ENCODE measurements at places on chromosomes 5 and 9. TPM values are rescaled to one million over a fixed set of nuclear protein-coding genes. Genes with fewer than 3 reads are reported as not detected.

- DNase-seq: no peak
These were observed 175.3 kb upstream of the KLF9 start for GRCh38 chr9:70589571-70590314.

DNA sequence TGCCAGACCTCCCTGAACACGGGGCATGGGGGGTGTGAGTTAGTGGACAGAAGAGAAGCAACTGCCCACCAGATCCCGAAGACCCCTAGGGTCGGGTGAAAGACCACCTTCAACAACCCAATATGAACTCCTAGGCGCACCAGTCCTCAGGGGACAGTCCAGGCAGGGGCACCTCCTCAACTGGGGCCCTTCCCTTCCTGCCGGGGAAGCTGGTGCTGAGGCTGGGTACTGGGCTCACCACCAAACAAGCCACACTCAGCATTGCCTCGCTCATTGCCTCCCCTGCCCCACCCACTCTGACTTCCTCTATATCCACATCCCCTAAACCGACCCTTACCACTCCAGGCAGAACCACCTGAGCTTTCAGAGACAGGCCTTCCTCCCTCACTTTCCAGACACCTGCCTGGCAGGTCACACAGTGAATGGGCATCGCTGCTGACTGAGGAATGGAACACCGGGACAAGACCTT lies 42.5 kb downstream of the SEMA4D start:
- DNase-seq: no peak

GRCh38 chr9:28774433-28775235 lies 1201.4 kb upstream of the C9orf72 start:
- no peak for DNase-seq

GRCh38 chr5:178695556-178695955 lies 34.9 kb downstream of the ZNF354A start:
- no peak for DNase-seq

- no peak for DNase-seq
These were observed 126.1 kb upstream of the TBC1D2 start for GRCh38 chr9:98381311-98382103.

- DNase-seq: no peak
These were observed 24.1 kb upstream of the VLDLR start for GRCh38 chr9:2597483-2597882.

DNA sequence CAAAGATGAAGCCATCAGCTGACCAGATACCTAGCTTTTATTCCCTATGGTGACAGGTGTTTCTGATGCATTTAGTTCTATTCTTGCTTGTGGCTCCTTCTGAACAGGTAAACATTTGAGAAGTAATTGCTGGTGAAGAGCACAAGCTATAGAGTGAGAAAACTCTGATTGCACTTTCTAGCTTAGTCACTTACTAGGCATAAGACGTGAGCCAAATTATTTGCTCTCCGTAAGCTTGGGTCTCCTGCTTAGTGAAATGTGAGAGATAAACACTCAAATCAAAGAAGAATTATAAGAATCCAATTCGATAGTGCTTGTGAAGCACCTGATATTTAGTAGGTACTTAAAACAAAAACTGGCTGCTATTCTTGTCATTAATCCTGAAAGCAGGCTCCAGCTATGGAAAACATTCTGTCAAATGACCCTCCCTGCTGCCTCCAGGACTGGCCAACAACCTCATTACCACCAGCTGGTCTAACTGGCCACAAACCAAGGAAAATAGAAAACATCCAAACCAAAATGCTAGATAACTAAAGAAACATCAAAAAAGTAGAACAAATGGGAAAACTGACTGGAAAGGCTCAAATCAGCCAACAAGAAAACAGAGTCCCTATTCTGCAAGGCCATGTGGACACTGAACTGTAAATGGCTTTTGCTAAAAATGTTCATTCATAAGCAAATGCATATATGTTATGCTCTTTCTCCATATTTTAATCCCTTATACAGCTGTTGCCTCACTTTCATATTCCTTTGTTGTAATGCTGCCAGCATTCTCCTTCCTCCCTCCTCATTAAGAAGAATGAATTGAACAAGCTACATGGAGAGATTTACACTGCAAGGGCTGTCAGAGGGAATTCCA lies 616.1 kb downstream of the DTWD2 start:
- no peak for DNase-seq

GRCh38 chr5:145938776-145939539 lies 2.6 kb downstream of the SH3RF2 start:
- DNase-seq: no peak

GRCh38 chr5:158152136-158152535 lies 293.2 kb upstream of the CLINT1 start:
- no peak for DNase-seq

DNA sequence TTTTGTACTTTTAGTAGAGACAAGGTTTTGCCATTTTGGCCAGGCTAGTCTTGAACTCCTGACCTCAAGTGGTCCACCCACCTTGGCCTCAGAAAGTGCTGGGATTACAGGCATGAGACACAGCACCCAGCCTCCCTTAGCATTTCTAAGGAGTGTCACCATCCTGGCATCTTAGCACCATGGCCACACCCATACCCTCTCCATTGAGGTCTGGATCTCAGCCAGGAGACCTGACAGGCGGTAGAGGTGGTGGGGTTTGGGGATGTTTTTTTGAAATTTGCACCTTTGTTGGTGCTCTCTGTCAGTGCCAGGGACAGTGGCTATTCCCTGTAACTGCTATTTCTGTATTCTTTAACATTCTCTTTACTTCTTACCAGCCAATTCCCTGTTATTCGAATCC lies 72.5 kb downstream of the TRIM36 start:
- DNase-seq: no peak

GRCh38 chr9:69389437-69389995 lies 64.5 kb downstream of the ENTREP1 start:
- no peak for DNase-seq

GRCh38 chr5:41510176-41510831 lies at the start of gene PLCXD3:
TSS of gene PLCXD3 (minus strand) at chr5:41510601. CDS start at chr5:41510526, 75 bp downstream.
- no peak for DNase-seq

- DNase-seq: no peak
These were observed 218.7 kb downstream of the TRPM3 start for GRCh38 chr9:70902692-70903131.

GRCh38 chr9:131562032-131562959 lies 17.0 kb downstream of the PRRT1B start:
- no peak for DNase-seq

DNA sequence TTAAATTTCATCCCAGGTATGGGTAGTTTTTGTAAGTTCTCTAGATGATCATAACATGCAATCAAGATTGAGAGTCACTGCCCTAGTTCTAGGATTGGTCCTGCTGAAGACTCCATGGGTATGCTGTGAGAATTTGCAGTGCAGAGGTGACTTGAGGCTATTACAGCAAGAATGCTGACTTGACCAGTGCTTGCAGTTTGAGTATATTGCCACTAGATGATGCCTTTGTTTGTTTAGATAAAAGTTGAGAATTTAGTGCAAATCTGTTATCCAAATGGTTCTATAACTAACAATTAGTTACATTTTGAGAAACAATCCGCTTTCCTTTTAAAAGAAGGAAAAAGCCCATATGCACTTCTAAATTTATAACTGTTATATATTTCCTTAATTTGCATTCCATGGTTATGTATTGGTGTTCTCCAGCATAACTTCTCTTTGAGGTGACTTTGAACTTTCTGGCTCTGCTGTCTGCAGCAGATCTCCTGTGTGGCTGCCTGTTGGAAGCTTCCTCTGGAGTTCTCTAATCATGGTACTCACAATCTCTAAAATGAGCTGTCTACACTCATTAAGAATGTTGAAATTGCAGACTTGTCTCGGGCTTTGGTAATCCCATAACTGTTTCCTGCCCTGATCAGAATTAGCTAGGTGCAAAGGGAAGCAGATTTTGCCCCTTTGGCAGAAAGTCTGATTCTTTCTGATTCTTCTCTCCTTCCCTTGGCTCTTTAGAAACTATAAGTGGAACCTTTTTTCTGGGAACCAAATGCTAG lies 24.9 kb downstream of the MELK start:
- DNase-seq: no peak

DNA sequence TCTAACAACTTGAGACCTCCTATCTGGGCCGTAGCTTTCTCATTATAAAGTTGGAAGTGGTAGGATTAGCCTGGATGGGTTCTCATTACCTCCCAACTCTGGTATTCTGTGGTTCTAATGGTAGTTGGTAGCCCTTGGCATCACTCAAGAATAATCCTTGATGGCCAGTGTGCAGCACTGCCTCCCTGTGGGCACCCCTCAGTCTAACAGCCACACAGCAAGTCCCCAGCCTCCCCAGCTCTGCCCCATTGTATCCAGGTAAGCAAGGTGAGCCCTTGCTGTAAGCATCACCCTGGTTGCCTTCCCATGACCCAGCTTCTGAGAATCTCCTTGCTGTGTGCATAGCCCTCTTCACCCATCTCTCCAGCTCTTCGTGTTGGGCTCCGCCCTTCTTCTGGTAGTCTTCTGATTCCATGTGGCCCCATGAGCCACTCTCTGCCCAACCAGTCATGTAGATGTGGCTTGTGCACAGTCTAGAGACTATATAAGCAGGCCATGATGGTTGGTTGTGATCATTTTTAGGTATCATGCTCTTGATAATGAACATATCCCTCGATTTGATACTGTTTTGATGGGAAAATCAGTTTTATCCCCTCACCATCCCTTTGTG lies 57.6 kb upstream of the GRHPR start:
- DNase-seq: no peak

BNC2 gene
- 22.0 TPM for total RNA-seq

AGXT2 gene
- not detected for total RNA-seq

APBA1 gene
- 8.0 TPM for total RNA-seq

FKTN gene
- 16.9 TPM for total RNA-seq

CHD1 gene
- 51.8 TPM for total RNA-seq

SLC27A6 gene
- total RNA-seq: 0.24 TPM

NR5A1 gene
- not detected for total RNA-seq

POLR3G gene
- total RNA-seq: 1.0 TPM

ZNF366 gene
- 10.3 TPM for total RNA-seq
